ENCODE measurements at places on chromosomes 4 and X.

GRCh38 chr4:13524504-13525243, 19.6 kb downstream of the NKX3-2 start:
- no peak for DNase-seq

DNA sequence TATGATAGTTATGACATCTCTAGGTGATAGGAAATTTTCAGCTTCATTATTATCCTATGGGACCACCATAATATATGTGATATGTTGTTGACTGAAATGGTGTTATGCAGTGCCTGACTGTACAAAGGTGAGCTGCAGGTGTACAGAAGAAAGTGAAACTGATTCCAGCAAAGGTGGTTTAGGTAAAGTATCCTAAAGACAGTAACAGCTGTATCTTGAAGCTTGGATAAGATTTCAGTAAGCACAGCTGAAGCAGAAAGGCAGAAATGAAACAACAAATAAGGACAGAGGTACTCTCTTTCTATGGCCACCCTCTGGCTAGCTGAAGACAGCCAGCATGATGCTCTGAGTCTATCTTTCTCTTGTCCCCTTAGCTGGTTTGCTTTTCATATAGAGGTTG, 30.0 kb upstream of the PGK1 start:
- no peak for DNase-seq

- no peak for DNase-seq
Measured at GRCh38 chrX:42678133-42678532, 99.8 kb downstream of the PPP1R2C start.

DNA sequence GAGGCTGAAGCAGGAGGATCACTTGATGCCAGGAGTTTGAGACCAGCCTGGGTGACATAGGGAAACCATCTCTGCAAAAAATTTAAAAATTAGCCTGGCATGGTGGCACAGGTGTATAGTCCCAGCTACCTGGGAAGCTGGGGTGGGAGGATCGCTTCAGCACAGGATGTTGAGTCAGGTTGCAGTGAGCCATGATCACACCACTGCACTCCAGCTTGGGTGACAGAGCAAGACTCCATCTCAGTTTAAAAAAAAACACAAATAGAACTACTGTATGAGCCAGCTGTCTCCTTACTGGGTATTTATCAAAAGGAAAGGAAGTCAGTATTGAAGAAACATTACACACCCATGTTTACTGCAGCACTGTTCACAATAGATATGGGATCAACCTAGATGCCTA, 138.7 kb downstream of the RAP1GDS1 start:
- DNase-seq = no peak

DNA sequence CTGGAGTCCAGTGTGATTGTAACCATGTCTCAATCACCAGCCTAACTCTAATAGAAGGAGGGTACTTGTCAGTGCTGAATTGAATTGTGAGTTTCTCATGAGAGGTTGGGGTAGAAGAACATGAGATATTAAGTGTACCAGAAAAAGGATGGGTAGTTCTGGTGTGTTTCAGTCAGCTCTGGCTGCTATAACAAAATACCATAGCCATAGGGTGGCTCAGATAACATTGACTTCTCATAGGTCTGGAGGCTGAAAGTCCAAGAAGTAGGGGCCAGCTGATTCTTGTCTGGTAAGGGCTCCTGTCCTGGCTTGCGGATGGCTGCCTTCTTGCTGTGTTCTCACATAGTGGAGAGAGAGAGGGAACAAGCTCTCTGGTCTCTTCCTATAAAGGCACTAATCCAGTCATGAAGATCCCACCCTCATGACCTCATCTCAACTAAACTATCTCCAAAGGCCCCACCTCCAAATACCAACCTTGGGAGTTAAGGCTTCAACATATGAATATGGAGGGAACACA, 35.6 kb upstream of the STX18 start:
- no peak for DNase-seq

DNA sequence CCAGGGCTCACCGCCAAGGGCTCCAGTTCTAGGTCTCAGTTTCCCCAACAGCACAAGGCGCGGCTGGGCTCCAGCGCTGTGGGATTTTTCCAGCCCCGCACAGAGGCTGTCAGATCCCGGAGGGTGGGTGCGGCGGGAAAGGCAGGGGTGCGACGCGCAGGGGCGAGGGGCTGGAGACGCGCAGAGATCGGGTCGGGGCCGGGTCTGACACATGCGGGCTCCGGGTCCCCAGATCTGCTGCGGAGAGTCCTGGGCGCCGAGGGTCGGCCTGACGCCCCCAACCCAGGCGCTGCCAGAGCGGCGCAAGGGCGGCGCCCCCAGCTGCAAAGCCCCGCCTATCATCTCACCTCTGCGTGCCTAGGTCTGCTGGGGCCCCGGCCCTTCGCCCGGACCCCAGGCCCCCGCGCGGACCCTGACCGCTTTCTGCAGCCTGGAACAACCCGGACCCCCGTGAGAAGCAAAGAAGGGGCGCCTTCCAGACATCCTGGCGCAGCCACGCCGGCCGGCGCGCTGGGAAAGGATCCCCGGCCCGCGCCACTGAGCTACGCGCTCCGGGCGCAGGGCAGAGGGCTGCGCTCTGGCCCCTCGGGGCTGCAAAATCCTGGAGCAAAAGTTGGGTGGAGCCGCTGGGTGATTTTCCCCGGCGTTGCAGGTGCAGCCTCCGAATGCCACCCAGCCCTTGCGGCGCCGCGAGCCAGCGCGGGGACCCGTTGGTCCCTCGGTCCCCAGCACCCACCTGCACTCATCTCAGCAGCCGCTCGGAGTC, 486 bp downstream of the ABLIM2 start:
- no peak for DNase-seq

- DNase-seq = no peak
Measured at GRCh38 chr4:13364172-13364571, 120.0 kb downstream of the RAB28 start.

DNA sequence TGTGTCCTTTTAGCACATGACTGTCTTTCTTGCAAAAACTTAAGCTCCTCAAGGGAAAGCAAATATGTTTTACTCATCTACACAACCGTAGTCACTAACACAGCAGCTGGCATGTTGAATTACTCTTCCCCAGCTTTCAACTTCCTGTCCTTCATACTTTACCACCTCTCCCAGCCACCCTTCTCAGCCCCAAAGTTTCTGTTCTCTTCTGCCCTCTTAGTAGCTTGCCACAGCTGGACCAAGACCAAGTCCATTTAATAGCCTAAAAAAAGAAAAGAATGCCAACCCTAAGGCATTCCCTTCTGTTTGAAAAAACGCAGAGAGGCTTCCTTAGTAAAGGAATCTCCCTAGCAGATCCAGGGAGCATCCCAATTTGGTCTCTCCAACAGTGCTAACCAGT, 36.8 kb downstream of the SRPX2 start:
- no peak for DNase-seq

- DNase-seq = no peak
Measured at GRCh38 chr4:1380368-1381151, 25.7 kb downstream of the NKX1-1 start.

GRCh38 chr4:145014365-145014764, 83.6 kb downstream of the ANAPC10 start:
- DNase-seq = no peak

GRCh38 chr4:86100539-86101215, 259.2 kb downstream of the MAPK10 start:
- no peak for DNase-seq

GRCh38 chr4:8700531-8700930, 108.0 kb downstream of the CPZ start:
- no peak for DNase-seq

- peak; percentile 50 for DNase-seq
Measured at GRCh38 chr4:7186031-7186430, 6.3 kb upstream of the SORCS2 start.

DNA sequence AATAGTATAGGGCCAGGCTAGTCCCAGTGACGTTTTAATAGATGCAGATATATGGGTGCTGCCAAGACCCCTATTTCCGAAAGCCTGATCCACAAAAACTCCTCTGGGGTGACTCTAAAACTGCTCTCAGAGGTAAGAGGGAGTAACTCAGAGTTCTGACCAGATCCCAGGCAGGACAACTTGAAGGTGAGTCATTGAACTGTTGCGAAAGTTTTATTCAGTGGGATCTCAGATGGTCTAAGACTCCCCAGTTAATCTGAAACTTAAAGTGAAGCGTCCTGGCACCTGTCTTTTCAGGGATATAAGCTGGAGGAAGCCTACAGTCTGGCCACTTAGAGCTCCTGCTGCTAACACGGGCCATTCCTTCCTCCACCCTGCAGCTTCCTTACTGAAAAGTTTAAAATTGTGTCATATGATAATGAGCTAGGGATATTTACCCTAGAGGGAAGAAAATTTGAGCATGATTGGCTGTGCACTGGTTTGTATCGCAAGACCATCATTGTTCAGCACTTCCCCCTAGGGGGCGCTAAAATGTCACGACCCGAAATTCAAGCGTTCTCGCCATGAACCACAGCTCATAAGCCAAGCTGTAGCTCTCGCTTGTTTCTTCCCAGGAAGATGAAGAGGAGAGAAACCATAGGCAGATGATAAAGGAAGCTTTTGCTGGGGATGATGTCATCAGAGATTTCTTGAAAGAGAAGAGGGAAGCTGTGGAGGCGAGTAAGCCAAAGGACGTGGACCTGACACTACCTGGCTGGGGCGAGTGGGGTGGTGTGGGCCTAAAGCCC, 19.5 kb downstream of the UTP14A start:
- peak; percentile 80 for DNase-seq

DNA sequence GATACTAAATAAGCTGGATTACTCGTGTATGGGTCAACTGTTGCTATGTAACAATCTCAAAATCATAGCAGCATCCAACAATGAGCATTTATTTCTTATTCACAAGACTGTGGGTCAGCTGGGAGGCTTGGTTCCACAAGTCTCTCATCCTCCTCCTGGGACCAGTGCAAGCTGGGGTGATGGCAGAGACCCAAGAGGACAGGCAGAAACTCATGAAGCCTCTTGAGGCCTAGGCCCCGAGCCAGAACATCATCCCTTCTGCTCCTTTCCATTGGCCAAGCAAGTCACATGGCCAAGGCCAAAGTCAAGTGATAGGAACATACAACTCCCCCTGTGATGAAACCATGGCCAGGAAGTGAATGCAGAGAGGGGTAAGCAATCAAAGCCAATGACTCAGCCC, 422.1 kb downstream of the BCOR start:
- DNase-seq = no peak

- DNase-seq = peak; percentile 41
Measured at GRCh38 chrX:109886122-109886761, 116.7 kb upstream of the TMEM164 start.

GRCh38 chr4:174554231-174554728, 32.0 kb upstream of the HPGD start:
- no peak for DNase-seq

- no peak for DNase-seq
Measured at GRCh38 chr4:153063490-153063889, 127.4 kb downstream of the FHDC1 start.

DNA sequence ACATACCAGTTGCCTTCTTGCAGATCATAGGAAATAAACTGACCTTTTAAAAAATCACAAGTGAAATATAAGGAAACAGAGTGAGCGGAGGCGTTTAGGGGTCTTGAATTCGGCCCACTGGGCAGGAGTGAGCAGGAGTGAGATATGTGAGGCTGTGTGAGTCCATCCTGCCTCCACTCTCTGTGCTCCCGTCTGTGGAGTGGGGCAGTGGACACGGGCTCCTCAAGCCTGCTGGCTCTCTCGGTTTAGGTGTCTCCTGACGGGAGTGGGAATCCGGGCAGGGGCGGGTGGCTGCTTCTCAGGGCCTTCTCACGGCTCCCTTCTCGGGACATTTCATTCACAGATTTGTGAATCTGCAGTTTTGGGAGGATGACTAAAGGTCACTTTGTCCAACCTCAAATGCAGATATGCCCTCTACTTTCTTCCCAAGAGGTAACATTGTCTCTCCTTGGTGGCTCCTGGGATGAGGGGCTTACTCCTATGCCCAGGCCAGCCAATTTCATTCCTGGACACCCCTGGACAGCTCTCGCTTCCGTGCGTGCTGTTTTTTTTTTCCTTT, 27.6 kb downstream of the CYTL1 start:
- no peak for DNase-seq

- DNase-seq = no peak
Measured at GRCh38 chr4:74056858-74057562, 18.5 kb upstream of the CXCL3 start.

DNA sequence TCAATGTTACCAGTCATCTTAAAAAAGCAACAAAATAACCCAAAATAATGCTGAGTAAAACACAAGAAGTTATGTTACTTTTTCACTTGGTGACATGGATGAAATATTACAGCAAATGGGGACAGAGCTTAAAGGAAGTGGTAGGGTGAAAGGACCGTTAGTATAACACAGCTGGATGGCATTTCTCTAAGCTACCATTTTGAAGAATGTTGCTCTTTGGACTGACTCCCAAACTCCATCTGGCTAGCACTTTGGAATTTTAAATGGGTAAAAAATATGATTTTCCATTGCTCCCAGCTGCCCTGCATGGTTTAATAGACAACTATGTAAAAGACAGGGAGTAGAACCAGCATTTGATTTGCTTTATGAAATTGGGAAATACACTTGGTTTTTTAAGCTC, 27.6 kb downstream of the CLCN5 start:
- DNase-seq = no peak

DNA sequence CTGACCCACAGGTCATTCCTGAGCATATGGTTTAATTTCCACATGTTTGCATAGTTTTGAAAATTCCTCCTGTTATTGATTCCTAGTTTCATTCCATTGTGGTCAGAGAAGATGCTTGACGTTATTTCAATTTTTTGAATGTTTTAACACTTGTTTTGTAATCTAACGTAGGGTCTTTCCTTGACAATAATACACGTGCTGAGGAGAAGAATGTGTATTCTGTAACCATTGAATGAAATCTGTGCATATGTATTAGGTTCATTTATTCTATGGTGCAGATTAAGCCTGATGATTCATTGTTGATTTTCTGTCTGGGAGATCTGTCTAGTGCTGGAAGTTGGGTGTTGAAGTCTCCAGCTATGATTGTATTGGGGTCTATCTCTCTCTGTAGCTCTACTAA, 486.4 kb upstream of the RPS6KA3 start:
- no peak for DNase-seq

DNA sequence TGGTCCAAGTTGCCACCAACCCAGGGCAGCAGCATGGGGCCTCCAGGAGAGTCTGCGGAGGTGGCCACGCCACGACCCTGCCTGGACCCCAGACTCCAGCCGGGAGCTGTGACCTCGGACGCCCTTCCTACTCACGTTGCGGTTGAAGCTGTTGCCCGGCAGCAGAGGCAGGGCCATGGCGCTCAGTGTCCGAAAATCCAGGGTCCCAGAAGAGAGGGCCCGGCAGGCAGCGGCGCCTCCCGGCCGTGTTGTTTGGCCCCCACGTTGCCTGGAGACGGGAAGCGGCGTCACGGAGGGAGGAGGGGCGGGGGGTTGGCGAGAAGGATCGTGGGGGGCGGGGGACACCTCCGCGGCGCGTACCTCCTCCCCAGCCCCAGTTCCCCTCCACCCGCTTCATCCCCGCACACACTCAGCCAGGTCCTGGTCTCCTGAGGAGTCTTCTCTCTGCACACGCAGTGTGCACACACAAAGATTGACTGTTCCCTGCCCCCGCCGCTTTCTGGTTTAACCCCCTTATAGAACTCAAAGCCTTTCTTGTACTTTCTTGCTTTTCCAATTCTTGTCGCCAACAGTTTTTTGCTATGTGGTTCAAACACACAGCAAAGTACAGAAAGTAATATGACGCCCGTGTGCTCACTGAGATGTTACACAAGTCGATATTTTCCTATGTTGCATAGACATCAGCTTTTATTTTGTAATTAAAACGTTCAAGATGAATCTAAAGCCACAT, at the start of gene EFHC2:
TSS of gene EFHC2 (minus strand) at position 261 of the 730 bp plus-strand sequence. CDS start at position 177, 84 bp downstream.
- peak; percentile 59 for DNase-seq

All from activated CD8-positive, alpha-beta T cell treated with anti-CD3 and anti-CD28 coated beads, Interleukin-2, amount 10 ng/mL, durations not matched to agents 7 days and 5 days (primary cell).